ENCODE measurements at places on chromosomes 7 and 10. TPM values are rescaled to one million over a fixed set of nuclear protein-coding genes. Genes with fewer than 3 reads are reported as not detected.

ANKRD22 gene
- total RNA-seq: not detected

DNA sequence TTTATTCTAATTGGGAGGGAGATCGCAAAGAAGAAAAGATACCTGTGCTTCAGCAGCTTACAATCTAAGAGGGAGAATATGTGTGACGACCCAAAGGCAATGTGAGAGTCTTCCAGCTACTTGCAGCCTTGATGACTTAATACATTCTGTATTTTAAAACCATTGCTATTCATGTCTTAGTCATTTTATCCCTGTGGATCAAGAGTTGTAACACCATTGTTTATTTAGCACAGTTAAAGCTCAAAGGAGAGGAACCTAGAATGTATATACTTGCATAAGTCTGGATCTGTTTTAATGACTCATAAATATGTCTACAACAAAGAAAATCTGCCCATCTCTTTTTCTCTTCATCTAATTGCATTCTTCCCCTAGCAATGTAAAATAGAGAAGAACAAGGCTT lies 117.9 kb upstream of the DLX6 start:
- DNase-seq: no peak

- no peak for DNase-seq
Measured at GRCh38 chr7:35619863-35620262, 75.1 kb downstream of the HERPUD2 start.

PTPRZ1 gene
- total RNA-seq: not detected

EN2 gene
- not detected for total RNA-seq

PRSS2 gene
- not detected for total RNA-seq

DNA sequence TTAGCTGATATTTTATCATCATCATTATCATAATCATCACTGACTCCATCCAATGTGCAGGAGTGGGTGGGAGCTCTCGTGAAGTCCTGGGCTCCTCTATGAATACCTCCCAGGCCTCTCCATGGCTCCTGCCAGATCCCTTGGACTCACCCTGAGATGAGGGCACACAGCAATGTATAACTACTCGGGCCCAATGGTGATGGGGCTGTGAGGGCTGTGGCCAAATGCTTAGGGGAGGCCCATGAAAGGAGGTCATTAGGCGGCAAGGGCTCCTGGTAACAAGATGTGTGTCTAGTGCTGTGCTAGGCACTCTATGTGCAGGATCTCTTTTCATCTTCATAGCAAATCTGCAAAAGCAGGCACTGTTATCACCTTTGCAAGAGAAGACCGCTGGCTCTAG lies 270.9 kb downstream of the GLRX3 start:
- no peak for DNase-seq

DNA sequence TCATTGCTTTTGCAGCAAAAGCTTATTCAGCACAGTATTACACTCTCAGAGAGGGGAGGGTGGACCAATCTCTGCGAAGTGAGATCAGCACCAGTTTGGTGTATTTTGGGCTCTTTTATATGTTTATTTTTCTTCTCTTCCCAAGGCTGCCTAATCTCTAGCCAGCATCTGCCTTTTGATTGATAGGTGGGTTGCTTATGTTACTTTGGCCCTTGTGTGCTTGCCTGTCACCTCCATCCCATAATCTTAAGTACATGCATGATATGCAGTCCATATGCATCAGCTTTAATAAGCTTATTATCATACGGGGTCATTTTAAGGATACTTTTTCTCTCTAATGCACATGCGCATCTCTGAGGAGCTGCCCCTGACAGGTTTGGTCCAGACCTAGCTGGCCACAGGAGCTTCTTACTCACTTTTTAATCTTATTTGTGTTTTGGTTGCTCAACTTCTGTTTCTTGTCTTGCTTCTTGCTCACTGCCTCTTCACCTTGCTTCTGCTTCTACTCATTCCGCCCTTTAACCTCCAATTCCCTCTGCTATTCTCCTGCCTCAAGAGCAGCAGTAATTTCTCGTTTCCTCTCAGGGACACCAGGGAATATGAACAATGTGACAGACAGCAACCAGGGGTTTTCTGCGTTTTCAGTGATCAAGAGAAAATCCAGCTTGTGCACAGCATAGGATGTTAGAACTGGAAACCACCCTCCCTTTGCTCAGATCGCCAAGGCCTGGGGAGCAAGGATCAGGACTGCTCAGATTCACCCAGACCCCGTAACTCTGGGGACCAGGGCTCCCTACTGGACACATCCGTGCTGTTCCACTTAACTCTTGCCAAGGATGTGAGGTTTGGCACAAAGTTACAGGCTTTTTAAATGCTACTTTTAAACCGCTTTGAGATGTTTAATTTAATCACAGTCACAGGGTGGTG lies 10.0 kb downstream of the RGR start:
- no peak for DNase-seq

- DNase-seq: no peak
Measured at GRCh38 chr10:9076066-9076465, 1021.6 kb downstream of the GATA3 start.

C7orf33 gene
- total RNA-seq: not detected

GRCh38 chr10:123391275-123392028 lies 237.2 kb downstream of the BUB3 start:
- no peak for DNase-seq

- DNase-seq: no peak
Measured at GRCh38 chr7:146656988-146657387, 540.4 kb downstream of the CNTNAP2 start.

GRCh38 chr7:131265227-131265626 lies 62.4 kb upstream of the MKLN1 start:
- no peak for DNase-seq

DNA sequence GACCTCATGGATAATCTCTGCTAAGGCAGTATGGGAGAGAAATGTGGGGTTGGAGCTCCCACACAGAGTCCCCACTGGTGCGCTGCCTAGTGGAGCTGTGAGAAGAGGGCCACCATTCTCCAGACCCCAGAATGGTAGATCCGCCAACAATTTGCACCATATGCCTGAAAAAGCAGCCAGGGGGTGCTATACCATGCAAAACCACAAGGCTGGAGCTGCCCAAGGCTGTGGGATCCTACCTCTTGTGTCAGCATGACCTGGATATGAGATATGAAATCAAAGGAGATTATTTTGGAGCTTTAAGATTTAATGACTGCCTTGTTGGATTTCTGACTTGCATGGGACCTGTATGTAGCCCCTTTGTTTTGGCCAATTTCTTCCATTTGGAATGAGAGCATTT lies 27.0 kb upstream of the SAMD9L start:
- DNase-seq: no peak

WDR11 gene
- 36.7 TPM for total RNA-seq

- DNase-seq: no peak
Measured at GRCh38 chr10:63887023-63887589, 365.9 kb downstream of the REEP3 start.

ZPBP gene
- 0.22 TPM for total RNA-seq

GRCh38 chr7:46848944-46849343 lies 733.0 kb downstream of the TNS3 start:
- DNase-seq: no peak

TLX1 gene
- total RNA-seq: not detected

GRCh38 chr7:101882005-101882421 lies 64.6 kb downstream of the CUX1 start:
- no peak for DNase-seq

PGAM2 gene
- total RNA-seq: 0.38 TPM

DNA sequence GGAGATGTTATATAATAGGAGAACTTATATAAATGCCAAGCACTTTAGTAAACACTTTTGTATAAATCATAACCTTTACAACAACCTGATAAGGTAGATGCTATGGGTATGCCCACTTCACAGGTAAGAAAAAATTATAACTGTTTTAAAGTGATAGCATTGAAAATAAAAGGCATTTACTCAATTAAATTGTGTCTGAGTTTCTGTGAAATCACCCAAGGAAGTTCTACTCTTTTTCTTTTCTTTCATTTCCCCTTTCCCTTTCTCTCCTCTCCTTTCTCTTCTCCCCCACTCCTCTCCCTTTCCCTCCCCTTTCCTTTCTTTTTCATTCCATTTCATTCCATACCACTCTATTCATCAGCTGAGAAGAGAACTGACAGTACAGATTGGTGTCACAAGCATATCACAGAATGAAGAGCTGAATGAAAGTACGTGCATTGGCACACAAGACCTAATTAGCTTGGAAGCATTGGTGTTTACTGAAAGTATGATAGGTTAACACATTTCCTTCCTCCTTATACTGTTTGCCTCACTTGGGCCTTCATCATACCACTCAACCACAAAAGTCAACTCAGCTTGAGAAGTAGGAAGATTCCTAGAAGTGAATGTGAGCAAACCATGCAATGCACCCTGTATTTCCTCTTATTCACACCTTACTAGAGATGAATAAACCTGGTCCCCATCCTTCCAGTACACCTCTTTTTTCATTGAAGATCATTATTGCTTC lies 117.9 kb upstream of the AGR3 start:
- no peak for DNase-seq

- no peak for DNase-seq
Measured at GRCh38 chr7:117478836-117479224, 995 bp upstream of the CFTR start.

GRCh38 chr10:128528167-128528566 lies 401.9 kb upstream of the MKI67 start:
- DNase-seq: no peak

- no peak for DNase-seq
Measured at GRCh38 chr10:61410353-61411070, 42.7 kb downstream of the TMEM26 start.

- DNase-seq: no peak
Measured at GRCh38 chr7:101099969-101100781, 14.9 kb downstream of the TRIM56 start.

PPP1R3C gene
- not detected for total RNA-seq

- DNase-seq: no peak
Measured at GRCh38 chr10:75889051-75889450, 457.6 kb downstream of the LRMDA start.

GRM3 gene
- total RNA-seq: not detected

CNNM1 gene
- total RNA-seq: 0.11 TPM

WAC gene
- total RNA-seq: 134 TPM

All from CD8-positive, alpha-beta memory T cell (primary cell).